ENCODE measurements at places on chromosomes 7 and 10. TPM values are rescaled to one million over a fixed set of nuclear protein-coding genes. Genes with fewer than 3 reads are reported as not detected.

DNA sequence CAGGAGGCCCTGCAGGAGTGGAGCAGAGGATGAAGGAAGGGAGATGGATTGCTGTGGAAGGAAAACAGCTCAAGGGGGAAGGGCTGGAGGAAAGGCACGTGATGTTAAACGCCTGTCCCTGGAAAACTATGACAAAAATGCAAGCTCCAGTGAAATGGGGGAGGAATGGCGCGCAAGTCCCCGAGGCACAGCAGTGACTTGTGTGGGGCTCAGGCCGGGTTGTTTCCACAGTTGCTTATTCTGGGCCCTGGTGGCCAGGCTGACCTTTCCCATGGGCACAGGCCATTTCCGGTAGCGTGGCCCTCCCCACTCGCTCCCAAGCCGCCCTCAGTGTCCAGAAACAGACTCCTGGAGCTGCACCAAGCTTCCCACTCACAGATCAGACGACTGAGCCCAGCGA lies 68.1 kb upstream of the PDGFA start:
- DNase-seq = no peak
- H3K27me3 ChIP-seq = no peaks in the 10 kb centered on the region
- H3K4me1 ChIP-seq = no peaks in the 10 kb centered on the region
- H3K4me3 ChIP-seq = no peak overlapping the region
- H3K27ac ChIP-seq = no peak overlapping the region
- no peaks in the 10 kb centered on the region for H3K36me3 ChIP-seq

The HMX3 gene
- not detected for polyA plus RNA-seq

DNA sequence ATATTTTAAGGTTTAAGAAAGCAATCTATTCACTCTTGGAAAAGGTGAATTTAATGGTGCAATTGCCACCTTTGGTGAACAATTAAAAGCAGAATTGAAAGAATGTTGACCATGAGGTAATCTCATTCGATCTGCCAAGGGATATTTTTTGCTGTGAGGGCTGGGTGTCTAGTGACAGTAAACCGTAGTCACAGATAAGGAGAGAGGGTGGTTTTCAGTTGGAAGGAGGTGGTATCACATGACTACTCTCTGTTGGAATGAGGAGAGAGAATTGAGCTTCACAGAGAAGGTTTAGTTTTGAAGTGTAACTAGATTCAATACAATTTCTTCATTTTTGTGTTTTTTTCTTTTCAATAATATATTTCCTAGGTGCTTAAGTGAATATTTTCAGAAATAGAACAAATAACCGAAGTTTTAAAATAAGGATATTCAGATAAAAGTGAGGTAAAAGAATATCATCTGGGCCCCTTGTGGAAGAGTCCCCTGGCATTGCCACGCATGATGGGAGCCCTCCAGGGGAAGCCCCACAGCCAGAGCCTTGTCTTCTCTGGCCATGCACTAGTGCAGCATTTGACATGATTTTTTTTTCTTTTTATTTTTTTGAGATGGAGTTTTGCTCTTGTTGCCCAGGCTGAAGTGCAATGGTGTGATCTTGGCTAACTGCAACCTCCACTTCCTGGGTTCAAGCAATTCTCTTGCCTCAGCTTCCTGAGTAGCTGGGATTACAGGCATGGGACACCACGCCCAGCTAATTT lies 73.4 kb downstream of the GPR141 start:
- no peaks in the 10 kb centered on the region for H3K36me3 ChIP-seq
- H3K4me3 ChIP-seq = no peak overlapping the region
- H3K27ac ChIP-seq = no peak overlapping the region

DNA sequence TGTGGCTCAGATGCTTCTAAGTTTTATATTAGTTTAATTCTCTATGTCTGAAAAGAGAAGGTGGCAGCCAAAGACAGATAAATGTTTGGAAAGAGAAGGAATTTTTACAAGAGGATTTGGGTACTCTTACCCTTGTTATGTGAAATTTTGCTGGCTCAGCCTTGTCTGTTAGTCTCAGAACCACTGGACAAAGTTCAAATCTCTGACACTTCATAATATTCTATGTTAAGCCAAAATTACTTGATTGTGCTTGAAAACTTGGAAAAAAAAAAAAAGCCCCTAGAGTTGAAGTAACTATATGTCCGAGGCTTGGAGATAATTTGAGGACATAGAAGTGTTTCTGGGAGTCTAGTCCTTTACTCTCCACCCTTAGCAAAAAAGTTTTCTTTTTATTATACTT lies 1079.3 kb upstream of the LRRTM3 start:
- H3K27me3 ChIP-seq = no peaks in the 10 kb centered on the region
- no peak for DNase-seq
- H3K4me3 ChIP-seq = no peak overlapping the region
- no peaks in the 10 kb centered on the region for H3K4me1 ChIP-seq

DNA sequence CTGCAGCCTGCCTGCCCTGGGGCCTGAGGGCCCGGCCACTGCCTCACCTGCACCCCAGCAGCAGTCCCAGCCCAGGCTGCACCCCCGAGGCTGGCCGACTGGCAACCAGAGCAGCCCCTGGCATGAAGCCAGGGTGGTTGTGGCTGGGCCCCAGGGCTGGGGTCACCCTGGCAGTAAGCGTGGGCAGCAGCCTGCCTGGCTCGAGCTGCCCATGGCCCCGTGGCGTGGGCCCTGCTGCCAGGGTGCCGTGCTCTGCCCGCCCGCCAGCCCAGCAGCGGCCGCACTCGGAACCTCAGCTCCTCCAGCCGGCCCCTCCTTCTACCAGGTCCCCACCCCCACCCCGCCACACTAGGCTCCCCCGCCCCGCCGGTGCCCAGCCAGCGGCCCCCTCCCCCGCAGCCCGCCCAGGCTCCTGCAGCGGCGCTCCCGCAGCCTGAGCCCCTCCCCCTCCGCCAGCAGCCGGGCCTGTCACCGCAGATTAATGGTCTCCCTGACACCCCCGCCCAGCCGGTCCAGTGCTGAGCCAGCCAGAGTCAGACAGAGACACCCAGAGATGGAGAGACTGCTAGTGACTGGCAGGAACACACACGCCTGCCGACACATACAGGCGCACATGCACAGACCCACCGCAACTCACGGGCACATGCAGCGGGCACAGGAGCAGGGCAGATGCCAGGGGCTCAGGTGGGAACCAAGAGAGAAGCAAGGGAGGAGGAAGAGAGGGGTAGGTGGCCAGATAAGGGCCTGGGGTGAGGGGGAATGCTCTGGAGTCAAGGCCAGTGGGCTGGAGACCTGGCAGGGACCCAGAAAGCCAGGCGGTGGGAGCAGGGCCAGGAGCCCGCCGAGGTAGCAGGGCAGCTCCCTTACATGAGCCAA lies 22.4 kb downstream of the KCNH2 start:
- no peaks in the 10 kb centered on the region for H3K36me3 ChIP-seq
- no peaks in the 10 kb centered on the region for H3K4me1 ChIP-seq
- peak; percentile 33 for DNase-seq

DNA sequence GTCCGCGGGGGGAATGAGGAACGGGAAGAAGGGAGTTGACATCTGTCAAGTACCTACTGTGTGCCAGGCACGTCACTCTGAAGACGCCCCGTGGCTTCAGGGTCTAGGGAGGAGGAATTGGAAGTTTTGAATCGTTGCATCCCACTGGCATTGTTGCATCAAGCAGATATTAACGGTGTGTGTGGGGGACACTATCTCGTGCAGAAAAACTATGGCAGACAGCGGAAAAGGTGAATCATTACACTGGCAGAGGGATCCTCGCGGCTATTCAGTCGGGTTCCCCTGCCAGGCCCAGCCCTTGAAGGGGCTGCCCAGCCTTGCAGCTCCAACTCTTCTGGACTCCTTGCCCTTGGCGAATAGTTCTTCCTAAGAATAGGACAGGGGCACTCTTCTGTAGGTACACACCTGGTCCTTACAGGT lies 1.0 kb upstream of the KIAA1549 start:
- peak overlapping the region; percentile 87 for H3K4me3 ChIP-seq
- peak overlapping the region; percentile 47 for H3K27ac ChIP-seq
- no peaks in the 10 kb centered on the region for H3K36me3 ChIP-seq
- peak; percentile 69 for DNase-seq
- H3K4me1 ChIP-seq = peaks cover 23% of the 10 kb centered on the region

The FGFR2 gene
- 0.15 TPM for polyA plus RNA-seq

GRCh38 chr7:85737426-85737825 lies 550.6 kb upstream of the SEMA3D start:
- H3K4me1 ChIP-seq = peaks cover 10% of the 10 kb centered on the region
- no peak for DNase-seq
- no peak overlapping the region for H3K27ac ChIP-seq

GRCh38 chr10:30247704-30248103 lies 101.4 kb downstream of the MTPAP start:
- H3K4me3 ChIP-seq = no peak overlapping the region
- no peaks in the 10 kb centered on the region for H3K4me1 ChIP-seq
- no peak for DNase-seq
- H3K36me3 ChIP-seq = no peaks in the 10 kb centered on the region
- peaks cover 7% of the 10 kb centered on the region for H3K27me3 ChIP-seq
- H3K27ac ChIP-seq = no peak overlapping the region

The DNTT gene
- not detected for polyA plus RNA-seq

The BRAF gene
- polyA plus RNA-seq = 5.6 TPM

DNA sequence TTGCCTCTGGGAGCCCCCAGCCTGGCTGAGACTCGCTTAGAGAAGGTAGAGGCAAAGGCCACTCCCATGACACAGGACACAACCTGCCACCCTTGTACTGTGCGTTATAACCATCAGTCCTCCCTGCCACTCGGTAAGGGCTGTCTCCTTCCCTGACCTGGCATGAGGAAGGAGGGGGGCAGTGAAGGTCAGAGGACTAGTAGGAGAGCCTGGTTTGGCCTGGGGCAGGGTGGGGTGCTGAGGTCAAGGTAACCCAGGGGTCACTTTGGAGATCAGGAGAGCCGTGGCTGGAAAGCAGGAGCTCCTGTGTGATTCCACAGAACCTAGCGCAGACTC lies 6.9 kb upstream of the TNRC18 start:
- H3K27me3 ChIP-seq = no peaks in the 10 kb centered on the region
- H3K4me3 ChIP-seq = peak overlapping the region; percentile 87
- H3K36me3 ChIP-seq = no peaks in the 10 kb centered on the region
- H3K27ac ChIP-seq = peak overlapping the region; percentile 98

The PKD2L1 gene
- polyA plus RNA-seq = not detected

GRCh38 chr10:43671659-43672531 lies 23.2 kb upstream of the ZNF32 start:
- H3K4me3 ChIP-seq = no peak overlapping the region
- no peaks in the 10 kb centered on the region for H3K27me3 ChIP-seq
- no peak overlapping the region for H3K27ac ChIP-seq
- DNase-seq = peak; percentile 74

- no peak overlapping the region for H3K4me3 ChIP-seq
- H3K36me3 ChIP-seq = no peaks in the 10 kb centered on the region
- peak; percentile 24 for DNase-seq
- H3K27ac ChIP-seq = no peak overlapping the region
- H3K4me1 ChIP-seq = 0 out of 2 replicates have a peak, but pooled peaks cover 4% of the 10 kb centered on the region
Observed at GRCh38 chr7:121126801-121127534, 138.5 kb downstream of the CPED1 start.

DNA sequence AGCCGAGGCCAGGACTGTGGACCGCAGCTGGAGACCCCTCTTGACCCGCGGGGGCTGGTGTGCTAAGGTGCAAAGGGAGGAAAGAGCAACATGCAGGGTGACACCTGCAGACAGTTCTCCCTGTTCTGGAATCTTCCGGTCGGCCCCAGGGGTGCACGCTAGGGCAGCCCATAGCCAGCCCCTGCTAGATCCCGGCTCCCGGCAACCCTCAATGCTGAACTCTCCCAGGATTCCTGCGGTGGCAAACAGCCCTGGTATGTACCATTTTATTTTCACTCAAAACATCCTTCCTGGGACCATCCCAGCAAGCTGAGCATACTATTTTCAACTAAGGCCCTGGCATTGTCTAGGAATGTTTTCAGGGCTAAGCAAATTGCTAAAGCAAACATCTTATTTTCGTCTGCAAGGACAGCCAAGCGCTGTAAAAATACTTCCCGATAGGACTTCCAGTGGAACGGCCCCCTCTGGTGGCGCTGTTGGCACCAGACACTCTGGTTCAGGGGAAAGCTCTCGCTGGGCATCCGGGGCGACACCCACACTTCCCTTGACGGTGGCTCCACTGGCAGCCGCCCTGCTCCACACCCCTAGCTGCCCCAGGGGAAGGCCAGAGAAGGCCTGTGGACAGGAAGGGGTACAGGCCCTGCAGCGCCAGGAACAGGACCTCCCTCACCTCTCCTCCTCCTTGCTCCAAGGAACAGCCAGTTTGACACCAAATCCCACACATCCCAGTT lies 99.4 kb downstream of the CTBP2 start:
- H3K4me1 ChIP-seq = peaks cover 61% of the 10 kb centered on the region
- H3K36me3 ChIP-seq = no peaks in the 10 kb centered on the region
- DNase-seq = peak; percentile 92
- H3K27ac ChIP-seq = peak overlapping the region; percentile 87

DNA sequence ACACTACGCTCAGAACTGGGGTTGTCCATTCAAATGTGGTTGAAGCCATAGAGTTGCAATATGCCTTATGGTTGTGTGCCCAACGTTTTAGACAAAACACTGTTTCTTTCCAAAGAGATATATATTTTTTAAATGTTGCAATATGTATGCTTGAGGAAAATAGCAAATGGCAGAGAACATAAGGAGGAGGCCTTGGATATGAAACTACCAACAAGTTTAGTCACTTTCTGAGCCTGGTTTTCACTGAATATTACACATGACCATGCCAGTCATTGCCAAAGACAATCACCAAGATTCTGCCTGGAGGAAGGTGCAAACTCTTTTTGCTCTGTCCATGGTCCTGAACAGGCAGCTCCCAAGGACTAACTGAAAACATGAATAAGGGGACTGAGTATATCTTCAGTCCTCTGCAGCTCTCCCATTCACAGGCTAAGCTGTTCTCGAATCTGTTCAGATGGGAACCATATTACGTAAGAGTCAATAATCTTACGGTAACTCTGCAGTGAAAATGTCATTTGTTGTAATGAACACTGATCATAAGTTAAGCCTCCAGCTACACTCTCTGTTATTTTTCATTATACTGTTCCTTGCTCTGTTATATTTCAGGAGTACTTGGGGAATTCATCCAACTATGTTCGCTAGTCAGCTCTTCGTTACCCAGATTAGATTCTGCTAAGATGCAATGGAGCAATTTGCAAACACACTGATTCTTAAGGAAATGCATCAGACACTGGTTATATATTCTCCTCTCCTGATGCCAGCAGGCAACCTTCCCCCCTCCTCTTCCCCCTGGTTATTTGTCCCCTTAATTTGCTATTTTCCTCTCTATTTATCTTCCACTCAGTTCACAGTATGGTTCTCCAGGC lies 90.7 kb upstream of the C1QL3 start:
- H3K27me3 ChIP-seq = no peaks in the 10 kb centered on the region
- H3K4me1 ChIP-seq = no peaks in the 10 kb centered on the region
- peak; percentile 47 for DNase-seq
- H3K36me3 ChIP-seq = no peaks in the 10 kb centered on the region

- peaks cover 8% of the 10 kb centered on the region for H3K27me3 ChIP-seq
- H3K4me3 ChIP-seq = no peak overlapping the region
- DNase-seq = peak; percentile 69
Observed at GRCh38 chr10:9331583-9332008, 1277.1 kb downstream of the GATA3 start.

The TBC1D12 gene
- 3.8 TPM for polyA plus RNA-seq
